ENCODE measurements at places on chromosomes 3 and 15. TPM values are rescaled to one million over a fixed set of nuclear protein-coding genes. Genes with fewer than 3 reads are reported as not detected.

SLC22A14 gene
- total RNA-seq = not detected

DGKG gene
- 0.67 TPM for total RNA-seq

EXOG gene
- total RNA-seq = 17.7 TPM

PIGZ gene
- total RNA-seq = 0.51 TPM

FBXW12 gene
- not detected for total RNA-seq

SLC35G2 gene
- 3.8 TPM for total RNA-seq

ZBBX gene
- not detected for total RNA-seq

ZDHHC3 gene
- 42.8 TPM for total RNA-seq

AQP9 gene
- total RNA-seq = 0.06 TPM

NR1D2 gene
- total RNA-seq = 4.2 TPM

BCHE gene
- total RNA-seq = not detected

ROBO2 gene
- not detected for total RNA-seq

SUCNR1 gene
- 0.04 TPM for total RNA-seq

ITGA11 gene
- total RNA-seq = 0.19 TPM

SCN11A gene
- total RNA-seq = 0.08 TPM

TRIM42 gene
- total RNA-seq = not detected

PPP2R3A gene
- 0.08 TPM for total RNA-seq

ALDH1L1 gene
- not detected for total RNA-seq

DAPK2 gene
- total RNA-seq = 3.3 TPM

SMCO1 gene
- not detected for total RNA-seq

USP3 gene
- 37.3 TPM for total RNA-seq

Data from activated CD8-positive, alpha-beta memory T cell treated with anti-CD3 and anti-CD28 coated beads for 36 hours (primary cell).